A549 treated with AZD2906 at 1 μM for 4 hours (cell line): ENCODE measurements at places on chromosomes 4 and X. TPM values are rescaled to one million over a fixed set of nuclear protein-coding genes. Genes with fewer than 3 reads are reported as not detected.

G3BP2 gene
- total RNA-seq: 64.5 to 106 TPM (median 73.4 TPM) in 5 replicates

S100P gene
- total RNA-seq: 81.1 to 187 TPM (median 178 TPM) in 5 replicates

USP17L17 gene
- not detected in 5 replicates for total RNA-seq

GLRB gene
- total RNA-seq: 0.51 to 1.00 TPM (median 0.63 TPM) in 5 replicates

PRRG3 gene
- not detected in 5 replicates for total RNA-seq

CXorf49B gene
- total RNA-seq: not detected in 5 replicates

DKK2 gene
- not detected in 5 replicates for total RNA-seq

MAGEE2 gene
- total RNA-seq: not detected in 5 replicates

SMIM31 gene
- 0.03 to 0.08 TPM (median 0.04 TPM) in 4 of 5 replicates, not detected in the other for total RNA-seq

GIMD1 gene
- total RNA-seq: not detected in 5 replicates

VCX3B gene
- not detected in 5 replicates for total RNA-seq

MORC4 gene
- 26.1 to 40.3 TPM (median 28.0 TPM) in 5 replicates for total RNA-seq

RAB41 gene
- not detected in 5 replicates for total RNA-seq
